ENCODE measurements at places on chromosomes 2 and 18.

GRCh38 chr2:55587-56448 lies 9.5 kb upstream of the FAM110C start:
- no peak for DNase-seq

DNA sequence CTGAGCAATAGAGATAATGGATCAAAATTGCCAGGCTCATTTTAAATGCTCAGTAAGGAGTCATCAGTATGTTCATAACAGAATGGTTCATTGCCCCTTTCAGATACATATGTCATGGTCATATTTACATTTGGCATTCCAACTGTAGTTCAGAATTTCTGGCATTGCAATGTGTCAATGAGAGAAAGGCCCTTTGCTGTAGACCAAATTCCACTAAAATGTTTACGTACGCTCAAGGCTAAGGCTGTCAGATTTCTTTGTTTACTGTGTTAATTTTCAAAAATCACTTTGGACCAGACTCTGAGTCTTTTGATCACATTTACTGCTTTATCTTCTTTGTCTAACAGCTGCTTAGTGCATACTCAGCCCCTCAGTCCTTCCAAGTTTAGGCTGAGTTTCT lies 213.5 kb downstream of the PIK3C3 start:
- DNase-seq, result no peak

- no peak for DNase-seq
Measured at GRCh38 chr2:132740081-132740720, 70.2 kb upstream of the LYPD1 start.

- no peak for DNase-seq
Measured at GRCh38 chr2:148721520-148721931, 77.0 kb downstream of the EPC2 start.

DNA sequence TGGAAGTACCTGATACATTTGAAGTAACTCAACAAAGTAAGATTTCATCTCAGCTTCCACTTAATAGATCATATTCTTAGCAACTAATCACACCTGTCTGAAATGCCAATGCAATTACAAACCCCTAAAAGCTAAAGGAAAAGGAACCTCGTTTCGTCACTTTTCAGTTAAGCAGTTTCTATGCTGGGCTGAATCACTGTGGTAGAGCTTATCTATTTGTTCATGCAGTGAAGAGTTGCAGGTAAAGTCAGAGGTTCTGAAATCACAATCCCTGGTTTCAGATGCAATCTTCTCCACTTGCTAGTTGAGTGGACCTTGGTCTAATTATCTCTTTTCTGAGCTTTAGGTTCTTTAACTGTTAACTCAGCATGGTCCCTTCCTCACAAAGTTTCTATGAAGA lies 6.3 kb downstream of the HRH4 start:
- no peak for DNase-seq

GRCh38 chr2:62382122-62382521 lies 123.9 kb downstream of the TMEM17 start:
- no peak for DNase-seq

DNA sequence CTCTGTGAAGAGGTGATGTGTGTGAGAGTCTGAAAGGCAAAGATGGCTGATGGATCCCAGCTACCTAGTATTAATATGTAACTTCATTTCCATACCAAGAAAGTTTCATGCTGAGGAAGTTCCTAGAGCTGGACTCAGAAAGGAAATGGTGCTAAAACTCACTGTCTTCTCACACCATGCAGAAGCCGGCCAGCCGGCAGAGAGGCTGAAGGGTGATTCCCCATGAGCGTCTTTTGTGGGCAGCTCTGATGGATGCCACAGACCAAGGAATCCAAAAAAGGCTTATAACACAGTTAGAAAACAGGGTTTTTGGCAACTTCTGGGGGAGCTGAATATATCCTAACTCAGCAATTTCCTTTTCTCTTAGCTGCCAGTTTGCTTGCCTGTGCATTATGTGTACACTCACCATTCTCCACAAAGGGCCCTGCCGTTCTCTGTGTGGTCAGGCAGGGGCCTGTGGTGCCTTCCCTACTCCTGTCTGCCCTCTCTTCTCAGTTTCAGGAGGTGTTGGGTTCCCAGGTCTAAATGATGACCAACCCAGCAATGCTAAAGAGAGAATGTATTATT lies 289.4 kb downstream of the MTX2 start:
- no peak for DNase-seq

DNA sequence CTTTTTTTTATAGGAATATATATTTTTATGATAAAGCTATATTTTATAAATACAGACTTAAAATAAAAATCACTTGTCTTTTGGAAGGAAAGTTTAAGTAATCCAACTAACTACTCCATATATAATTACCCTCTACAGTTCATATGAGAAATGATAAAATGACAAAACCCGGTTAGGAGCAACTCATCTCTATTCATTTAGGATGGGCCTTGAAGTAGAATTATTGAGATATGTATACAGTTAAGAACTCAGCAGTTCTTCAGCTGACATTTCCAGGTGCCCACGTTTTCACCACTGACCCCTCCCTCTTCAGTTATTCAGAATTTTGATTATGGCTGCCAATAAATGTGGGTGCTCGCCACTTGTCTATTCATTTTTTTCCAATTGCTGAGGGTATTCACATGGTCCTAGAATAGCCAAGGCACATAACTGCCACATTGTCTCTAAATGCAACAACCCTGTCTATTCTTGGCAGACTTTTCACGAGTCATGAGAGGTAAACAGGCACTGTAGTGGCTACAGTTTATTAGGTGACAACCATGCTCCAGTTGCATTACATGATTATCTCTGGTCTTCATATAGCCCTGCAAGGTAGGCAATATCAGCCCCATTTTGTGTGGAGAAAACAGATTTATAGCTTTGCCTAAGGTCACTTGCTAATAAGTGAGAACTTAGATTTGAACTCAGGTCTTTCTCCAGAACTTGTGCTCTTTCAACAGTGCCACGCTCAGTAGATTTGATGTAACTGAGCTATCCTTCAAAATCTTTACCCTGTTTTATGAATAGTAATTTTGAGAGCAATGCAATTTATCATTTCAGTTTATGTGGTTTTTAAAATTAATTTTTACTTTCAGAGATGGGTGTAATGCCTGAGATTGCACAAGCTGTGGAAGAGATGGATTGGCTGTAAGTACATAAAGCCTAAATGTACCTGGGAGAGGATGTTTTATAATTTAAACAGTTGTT lies 2.9 kb downstream of the DDX1 start:
- no peak for DNase-seq

DNA sequence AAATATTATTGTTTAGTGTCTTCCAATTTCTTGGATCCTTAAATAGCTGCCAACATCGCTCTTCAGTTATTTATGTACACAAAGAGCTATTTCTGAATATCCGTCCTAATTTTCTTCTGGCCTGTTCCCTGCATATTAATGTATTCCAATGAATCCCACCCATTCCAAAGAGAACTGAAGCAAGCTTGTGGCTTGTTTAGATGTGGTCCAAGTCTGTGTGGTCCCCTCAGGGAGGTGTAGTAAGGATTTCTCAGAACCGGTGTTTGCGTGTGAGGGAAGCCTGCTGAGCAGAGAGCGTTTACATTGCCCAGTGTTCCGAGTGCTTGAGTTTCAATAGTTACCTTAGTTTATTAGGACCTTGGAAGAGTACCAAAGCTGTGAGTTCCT lies 25.1 kb upstream of the IL1R1 start:
- DNase-seq, result no peak

GRCh38 chr2:68813596-68813995 lies 57.6 kb downstream of the BMP10 start:
- no peak for DNase-seq

GRCh38 chr18:46756559-46757201 lies at the start of gene ST8SIA5:
ST8SIA5 (minus strand) TSS chr18:46757053; CDS start chr18:46756508, 545 bp downstream.
- no peak for DNase-seq

- no peak for DNase-seq
Measured at GRCh38 chr2:64262071-64262470, 117.9 kb upstream of the PELI1 start.

GRCh38 chr2:44200759-44201158 lies 32.1 kb downstream of the PPM1B start:
- DNase-seq, result no peak

DNA sequence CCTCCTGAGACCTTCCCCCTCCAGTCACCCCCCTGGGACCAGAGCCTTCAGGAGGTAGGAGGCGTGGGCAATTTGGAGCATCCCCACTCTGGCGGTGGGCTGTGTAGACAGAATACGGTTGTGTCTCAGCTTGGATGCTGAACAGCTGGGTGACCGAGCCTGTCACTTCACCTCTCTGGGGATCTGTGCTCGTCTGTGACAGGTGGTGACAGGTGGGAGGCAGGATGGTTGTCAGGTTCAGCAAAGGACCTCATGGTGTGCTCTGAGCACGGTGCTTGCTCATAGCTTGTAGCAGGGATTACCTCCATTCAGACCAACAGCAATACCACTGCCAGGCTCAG lies 186.5 kb upstream of the HS6ST1 start:
- no peak for DNase-seq

DNA sequence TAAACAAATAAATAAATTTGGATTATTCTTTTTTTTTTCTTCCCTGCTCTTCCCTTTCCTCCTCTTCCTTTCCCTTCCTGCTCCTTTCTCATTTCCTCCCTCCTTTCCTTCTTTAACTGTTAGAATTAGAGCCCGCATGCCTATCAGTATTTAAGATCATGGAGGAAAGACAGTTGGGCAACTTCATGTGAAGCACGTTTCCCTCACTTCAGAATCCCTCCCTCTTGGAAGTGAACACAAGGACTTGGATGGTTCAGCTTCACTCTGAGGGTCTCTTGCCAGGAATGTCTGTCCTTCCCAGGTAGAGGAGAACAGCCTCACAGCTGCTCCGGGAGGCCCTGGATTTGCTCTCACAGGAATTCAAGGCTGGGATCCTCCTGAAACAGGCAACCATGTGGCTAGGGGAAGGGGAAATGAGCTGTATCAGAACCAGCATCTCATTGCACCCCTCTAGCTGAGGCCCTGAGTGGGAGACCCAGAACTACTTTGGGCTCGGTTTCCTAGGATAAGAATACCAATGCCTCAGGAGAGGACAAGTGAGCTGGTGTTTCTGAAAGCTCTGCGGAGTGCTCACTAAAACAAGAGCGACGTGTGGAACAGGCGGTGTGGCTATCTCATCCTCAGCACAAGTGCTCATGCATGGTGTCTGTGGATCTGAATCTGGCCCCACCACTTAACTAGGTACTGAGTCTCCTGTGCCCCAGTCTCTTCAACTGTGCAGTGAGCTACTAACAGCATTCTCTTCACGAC lies 230.5 kb downstream of the MYCN start:
- no peak for DNase-seq

DNA sequence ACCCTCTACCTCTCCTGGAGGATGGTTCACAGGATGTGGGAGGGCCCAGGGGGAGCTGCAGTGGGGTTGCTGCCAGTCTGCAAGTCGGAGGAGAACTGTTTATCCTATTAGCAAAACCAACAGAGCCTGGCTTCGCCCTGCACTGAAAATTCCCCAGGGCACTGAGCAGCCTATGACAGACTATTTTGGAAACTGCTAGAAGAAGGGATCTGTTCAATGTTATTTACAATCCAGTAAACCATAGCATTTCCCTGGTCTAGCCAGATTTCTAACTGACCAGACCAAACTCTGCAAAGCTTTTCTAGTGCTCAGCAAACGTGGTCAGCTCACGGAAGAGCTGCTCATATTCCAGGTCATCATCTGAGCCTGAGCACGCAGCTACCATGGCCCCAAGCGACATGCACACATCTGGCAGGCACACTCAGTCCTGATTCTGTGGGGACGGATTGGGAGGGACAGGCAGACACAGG lies 64.8 kb upstream of the PID1 start:
- no peak for DNase-seq

- no peak for DNase-seq
Measured at GRCh38 chr18:53004798-53005197, 664.8 kb downstream of the DCC start.

GRCh38 chr2:19691892-19692291 lies 209.9 kb downstream of the TTC32 start:
- DNase-seq, result no peak

- DNase-seq, result no peak
Measured at GRCh38 chr2:118322406-118322805, 234.1 kb downstream of the INSIG2 start.

- DNase-seq, result no peak
Measured at GRCh38 chr18:136433-136832, 21.9 kb upstream of the USP14 start.

DNA sequence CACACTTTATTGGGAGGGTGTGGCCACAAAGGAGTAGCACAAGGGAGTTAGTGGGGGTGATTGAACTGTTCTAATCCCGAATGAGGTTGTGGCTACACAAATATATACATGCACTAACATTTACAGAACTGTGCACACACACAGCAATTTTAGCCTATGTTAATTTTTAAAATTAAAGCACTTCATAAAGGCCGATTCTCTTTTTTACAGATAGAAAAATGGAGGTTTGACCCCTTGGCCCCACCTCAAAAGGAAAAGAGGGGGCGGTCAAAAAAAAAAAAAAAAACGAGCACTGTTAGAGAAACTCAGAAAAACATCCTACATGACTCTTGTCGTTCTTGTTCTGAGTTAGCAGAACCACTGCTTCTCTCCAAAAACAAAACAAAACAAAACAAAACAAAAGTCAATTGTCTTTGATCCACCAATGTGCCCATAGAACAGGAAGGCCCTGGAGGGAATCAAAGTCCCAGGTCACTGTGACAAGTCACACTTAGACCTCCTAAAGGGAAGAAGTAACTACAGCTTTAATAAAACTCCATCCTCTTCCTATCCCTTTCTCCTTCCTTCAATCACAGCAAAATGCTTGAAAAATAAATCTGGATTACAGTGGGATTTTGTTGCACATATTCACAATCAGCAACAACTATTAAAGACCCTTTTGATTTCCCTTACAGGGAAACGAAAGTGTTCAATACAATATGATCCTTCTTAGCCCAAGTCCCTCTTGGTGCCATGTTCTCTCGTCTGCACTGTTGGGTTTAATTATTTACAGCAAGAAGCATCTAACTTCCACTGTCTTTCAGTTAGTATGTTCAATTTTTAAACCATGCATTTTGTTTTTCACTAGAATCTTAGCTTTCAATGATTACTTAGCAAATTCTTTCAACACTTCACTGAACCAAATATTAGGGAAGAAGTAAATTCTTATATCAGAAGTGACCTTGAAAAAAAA lies 16.6 kb downstream of the LRP2 start:
- no peak for DNase-seq

GRCh38 chr18:44819944-44820510 lies 139.3 kb downstream of the SETBP1 start:
- no peak for DNase-seq

- DNase-seq, result no peak
Measured at GRCh38 chr2:57050007-57050406, 866.2 kb downstream of the CCDC85A start.

DNA sequence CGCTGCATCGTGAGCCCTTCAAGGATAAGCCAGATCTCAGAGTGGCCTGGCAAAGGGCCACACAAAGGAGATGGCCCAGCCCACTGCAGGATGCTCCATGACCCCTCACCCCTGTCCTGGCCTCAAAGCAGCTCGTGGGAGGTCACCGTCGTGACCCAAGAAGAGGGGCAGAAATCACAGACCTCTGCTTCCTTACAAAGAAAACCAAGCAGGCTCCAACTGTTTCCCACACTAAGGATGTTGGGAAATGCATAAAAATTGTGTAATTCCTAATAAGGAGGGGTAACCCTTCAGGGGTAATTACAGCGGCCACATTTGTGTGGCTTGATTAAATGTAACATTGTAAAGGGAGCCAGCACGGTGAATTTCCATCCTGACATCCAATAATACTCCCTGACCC lies 102.3 kb downstream of the BOD1L2 start:
- DNase-seq, result no peak

- DNase-seq, result no peak
Measured at GRCh38 chr18:5294113-5294456, 1.4 kb downstream of the ZBTB14 start.

All from stimulated activated CD8-positive, alpha-beta memory T cell treated with anti-CD3 and anti-CD28 coated beads, Interleukin-7, amount 100 ng/mL, for 1 hour (primary cell).